ENCODE measurements at places on chromosomes 2 and 18. TPM values are rescaled to one million over a fixed set of nuclear protein-coding genes. Genes with fewer than 3 reads are reported as not detected.

DNA sequence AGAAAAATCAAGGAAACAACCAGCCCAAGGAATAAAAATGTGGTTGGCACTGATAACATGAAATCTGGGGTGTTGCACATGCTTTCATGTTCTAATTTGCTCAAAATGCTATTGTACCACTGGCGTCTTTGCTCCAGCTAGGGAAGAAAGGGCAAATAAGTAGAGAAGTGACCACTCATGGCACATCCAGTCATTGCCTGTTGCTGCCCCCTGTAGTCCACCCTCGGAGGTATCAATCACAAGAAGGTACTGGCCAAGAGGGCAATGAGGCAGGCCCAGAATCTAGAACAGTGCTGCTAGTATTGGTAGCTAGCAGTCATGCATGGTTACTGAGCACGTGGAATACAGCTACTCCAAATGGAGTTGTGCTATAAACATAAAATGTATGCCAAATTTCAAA is 213.4 kb downstream of the CDCA7 start:
- no peaks in the 10 kb centered on the region for H3K4me1 ChIP-seq
- no peaks in the 10 kb centered on the region for H3K36me3 ChIP-seq
- DNase-seq, result no peak
- H3K27ac ChIP-seq, result no peak overlapping the region
- H3K4me3 ChIP-seq, result no peak overlapping the region
- no peaks in the 10 kb centered on the region for H3K27me3 ChIP-seq

DNA sequence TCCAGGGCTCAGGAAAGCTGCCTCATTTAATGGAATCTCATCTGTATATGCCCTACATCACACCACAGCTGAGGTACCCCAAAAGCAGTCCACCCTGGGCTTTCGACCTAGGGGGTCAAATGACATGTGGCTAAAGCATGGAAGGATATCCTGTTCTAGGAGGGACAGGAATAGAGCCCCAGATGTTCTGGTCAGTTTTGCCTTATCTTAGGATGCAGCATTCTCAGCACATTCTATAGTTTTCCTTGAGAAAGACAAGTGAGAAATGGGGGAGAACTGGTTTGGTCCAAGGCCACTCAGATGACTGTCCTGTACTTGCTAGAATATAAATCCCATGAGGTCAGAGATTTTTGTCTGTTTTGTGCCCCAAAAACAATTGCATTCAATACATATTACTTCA is 688.0 kb upstream of the ZEB2 start:
- H3K27ac ChIP-seq, result no peak overlapping the region
- DNase-seq, result no peak
- no peaks in the 10 kb centered on the region for H3K36me3 ChIP-seq

DNA sequence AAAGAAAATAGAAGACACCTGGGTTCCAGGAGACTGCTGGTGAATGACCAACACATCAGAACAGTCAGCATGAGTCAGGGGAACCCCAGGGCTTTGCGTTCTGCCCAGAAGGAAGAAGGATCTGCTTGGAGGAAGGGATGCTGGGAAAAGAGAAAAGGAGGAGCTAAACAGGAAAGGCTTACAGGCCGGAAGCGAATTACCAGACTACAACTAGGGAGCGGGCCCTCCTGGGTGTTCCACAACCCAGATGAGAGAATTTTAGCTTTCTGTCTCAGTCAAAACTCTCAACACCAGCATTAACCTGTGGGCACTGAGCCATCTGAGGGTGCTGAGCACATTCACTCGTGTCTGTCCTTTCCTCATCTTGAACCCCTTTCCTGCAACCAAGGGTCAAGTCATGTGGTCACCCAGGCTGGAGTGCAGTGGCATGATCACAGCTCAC is 19.2 kb downstream of the CDC42EP3 start:
- no peak overlapping the region for H3K4me3 ChIP-seq
- peaks cover 19% of the 10 kb centered on the region for H3K4me1 ChIP-seq
- no peaks in the 10 kb centered on the region for H3K27me3 ChIP-seq
- peak; percentile 64 for DNase-seq

Gene HNRNPLL
- total RNA-seq, result 41.0 TPM

GRCh38 chr18:49934457-49934856 is 121.1 kb upstream of the ACAA2 start:
- no peak overlapping the region for H3K4me3 ChIP-seq
- no peaks in the 10 kb centered on the region for H3K4me1 ChIP-seq
- no peak for DNase-seq
- no peaks in the 10 kb centered on the region for H3K36me3 ChIP-seq

- no peaks in the 10 kb centered on the region for H3K27me3 ChIP-seq
- no peak overlapping the region for H3K27ac ChIP-seq
- no peaks in the 10 kb centered on the region for H3K36me3 ChIP-seq
- H3K4me3 ChIP-seq, result no peak overlapping the region
- H3K4me1 ChIP-seq, result peaks cover 8% of the 10 kb centered on the region
- no peak for DNase-seq
Measured at GRCh38 chr2:109211315-109211714, 82.3 kb downstream of the SH3RF3 start.

- H3K36me3 ChIP-seq, result no peaks in the 10 kb centered on the region
- DNase-seq, result no peak
- no peak overlapping the region for H3K4me3 ChIP-seq
Measured at GRCh38 chr18:4369705-4370104, 85.4 kb downstream of the DLGAP1 start.

Gene ZSCAN30
- total RNA-seq, result 5.0 TPM

- no peaks in the 10 kb centered on the region for H3K4me1 ChIP-seq
- no peaks in the 10 kb centered on the region for H3K36me3 ChIP-seq
- H3K4me3 ChIP-seq, result no peak overlapping the region
- DNase-seq, result no peak
- H3K27me3 ChIP-seq, result no peaks in the 10 kb centered on the region
Measured at GRCh38 chr2:156345582-156345981, 13.1 kb upstream of the NR4A2 start.

DNA sequence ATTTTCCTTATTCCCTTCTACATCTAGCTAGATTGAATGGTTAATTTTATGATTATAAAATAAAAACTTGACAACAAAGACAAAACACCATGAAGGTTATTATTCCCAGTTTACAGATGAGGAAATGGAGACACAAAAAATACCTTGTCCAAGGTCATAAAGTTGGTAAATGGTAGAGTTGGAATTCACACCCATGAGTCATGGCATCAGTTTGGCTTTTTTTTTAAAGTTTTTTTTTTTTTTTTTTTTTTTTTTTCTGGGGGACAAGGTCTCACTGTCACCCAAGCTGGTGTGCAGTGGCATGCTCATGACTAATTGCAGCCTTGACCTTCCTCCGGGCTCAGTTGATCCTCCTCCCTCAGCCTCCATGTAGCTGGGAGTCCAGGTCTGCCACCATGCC is 70.0 kb downstream of the MTX2 start:
- H3K27ac ChIP-seq, result no peak overlapping the region
- no peak for DNase-seq
- H3K4me3 ChIP-seq, result no peak overlapping the region
- H3K27me3 ChIP-seq, result no peaks in the 10 kb centered on the region
- no peaks in the 10 kb centered on the region for H3K4me1 ChIP-seq

DNA sequence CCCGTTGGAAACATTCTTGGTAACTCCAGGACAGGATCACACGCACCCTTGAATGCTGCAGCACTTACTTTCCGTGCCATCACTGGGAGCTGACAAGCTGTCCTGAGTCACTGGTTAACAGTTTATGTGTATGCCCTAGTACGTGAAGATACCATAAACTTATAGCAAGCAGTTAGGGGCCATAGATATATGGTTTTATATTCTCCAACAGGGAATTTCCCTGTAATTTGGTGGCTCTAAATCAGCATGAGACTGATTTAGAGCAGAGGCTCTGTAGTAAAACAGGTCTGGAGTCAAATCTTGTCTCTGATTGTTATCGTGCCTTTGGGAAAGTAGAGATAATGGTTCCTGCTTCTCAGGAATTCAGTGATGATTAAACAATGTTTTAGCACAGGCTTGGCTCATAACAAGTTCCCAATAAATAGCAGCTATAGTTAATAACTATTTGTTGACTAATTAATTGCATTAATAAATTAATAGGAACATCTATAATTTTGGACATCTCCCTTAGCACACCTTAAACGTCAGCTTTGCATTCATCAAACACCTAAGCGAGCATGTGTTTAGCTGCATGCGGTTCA is 215.2 kb downstream of the VAPA start:
- no peaks in the 10 kb centered on the region for H3K36me3 ChIP-seq
- H3K4me3 ChIP-seq, result no peak overlapping the region
- H3K27ac ChIP-seq, result no peak overlapping the region
- H3K4me1 ChIP-seq, result no peaks in the 10 kb centered on the region
- no peaks in the 10 kb centered on the region for H3K27me3 ChIP-seq

GRCh38 chr2:205685314-205686055 is 3.2 kb downstream of the NRP2 start:
- no peaks in the 10 kb centered on the region for H3K36me3 ChIP-seq
- peak; percentile 54 for DNase-seq
- peak overlapping the region; percentile 96 for H3K4me3 ChIP-seq

Gene ATL2
- total RNA-seq, result 404 TPM

DNA sequence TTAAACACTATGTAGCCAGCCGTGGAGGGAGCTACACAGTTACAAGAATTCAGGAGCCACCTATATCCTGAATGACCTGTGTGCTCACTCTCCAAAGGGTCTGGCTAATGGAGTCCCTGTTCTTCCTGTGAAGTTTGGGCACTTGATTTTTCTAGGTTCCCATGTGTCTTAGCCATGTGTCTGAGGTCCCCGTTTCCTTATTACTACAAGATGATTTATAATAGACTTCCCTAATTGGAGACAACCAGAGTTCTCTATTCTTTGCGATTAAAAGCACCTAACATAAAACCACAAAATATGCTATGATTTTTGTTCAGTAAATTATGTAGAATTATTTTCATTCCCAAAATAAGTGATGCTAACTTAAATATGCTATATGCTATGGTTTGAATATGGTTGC is 83.4 kb downstream of the PDK1 start:
- no peak overlapping the region for H3K4me3 ChIP-seq
- H3K4me1 ChIP-seq, result no peaks in the 10 kb centered on the region
- no peaks in the 10 kb centered on the region for H3K36me3 ChIP-seq

DNA sequence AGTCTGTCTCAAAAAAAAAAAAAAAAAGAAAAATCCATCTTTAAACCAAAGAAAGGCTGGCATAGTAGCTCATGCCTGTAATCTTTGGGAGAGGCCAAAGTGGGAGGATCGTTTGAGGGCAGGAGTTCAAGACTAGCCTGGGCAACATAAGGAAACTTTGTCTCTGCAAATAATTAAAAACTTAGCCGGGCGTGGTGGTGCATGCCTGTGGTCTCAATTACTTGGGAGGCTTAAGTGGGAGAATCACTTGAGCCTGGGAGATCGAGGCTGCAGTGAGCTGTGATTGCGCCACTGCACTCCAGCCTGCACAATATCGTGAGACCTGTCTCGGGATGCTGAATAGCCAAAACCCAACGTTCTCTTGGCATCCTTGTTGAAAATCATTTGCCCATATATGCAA is 6.1 kb downstream of the CNOT11 start:
- no peak for DNase-seq
- peaks cover 8% of the 10 kb centered on the region for H3K4me1 ChIP-seq
- no peaks in the 10 kb centered on the region for H3K36me3 ChIP-seq
- H3K27me3 ChIP-seq, result no peaks in the 10 kb centered on the region
- no peak overlapping the region for H3K27ac ChIP-seq

Gene ACMSD
- not detected for total RNA-seq

GRCh38 chr2:128016620-128017019 is 11.2 kb downstream of the SAP130 start:
- H3K36me3 ChIP-seq, result no peaks in the 10 kb centered on the region
- no peak overlapping the region for H3K4me3 ChIP-seq
- H3K4me1 ChIP-seq, result no peaks in the 10 kb centered on the region
- no peaks in the 10 kb centered on the region for H3K27me3 ChIP-seq
- DNase-seq, result no peak

Gene INPP1
- 32.8 TPM for total RNA-seq

- H3K27ac ChIP-seq, result no peak overlapping the region
- no peak for DNase-seq
- no peaks in the 10 kb centered on the region for H3K27me3 ChIP-seq
Measured at GRCh38 chr2:69036926-69037325, 23.9 kb downstream of the ANTXR1 start.

DNA sequence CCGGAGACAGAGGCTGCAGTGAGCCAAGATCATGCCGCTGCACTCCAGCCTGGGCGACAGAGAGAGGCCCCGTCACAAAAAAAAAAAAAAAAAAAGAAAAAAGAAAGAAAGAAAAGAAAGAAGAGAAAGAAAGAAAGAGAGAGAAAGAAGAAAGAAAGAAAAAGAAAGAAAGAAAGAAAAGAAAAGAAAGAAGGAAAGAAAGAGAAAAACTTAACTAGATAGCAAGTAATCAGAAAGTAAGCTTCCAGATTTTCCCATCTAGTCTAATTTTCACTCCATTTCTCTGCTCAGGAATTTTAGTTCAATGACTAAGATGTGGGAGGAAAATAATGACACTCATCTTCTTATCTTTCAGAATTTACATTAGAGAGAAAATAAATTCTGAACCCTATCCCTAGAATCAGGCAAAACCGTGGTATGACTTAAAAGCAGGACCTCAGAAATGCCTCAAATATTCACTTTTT is 2.4 kb downstream of the GFPT1 start:
- H3K27me3 ChIP-seq, result no peaks in the 10 kb centered on the region
- H3K27ac ChIP-seq, result no peak overlapping the region
- H3K36me3 ChIP-seq, result no peaks in the 10 kb centered on the region
- no peak overlapping the region for H3K4me3 ChIP-seq
- DNase-seq, result no peak
- no peaks in the 10 kb centered on the region for H3K4me1 ChIP-seq

- no peaks in the 10 kb centered on the region for H3K27me3 ChIP-seq
- H3K4me1 ChIP-seq, result no peaks in the 10 kb centered on the region
- no peak for DNase-seq
- H3K27ac ChIP-seq, result no peak overlapping the region
Measured at GRCh38 chr2:43980902-43981301, 14.9 kb downstream of the LRPPRC start.

Gene SLC8A1
- total RNA-seq, result 257 TPM

- no peaks in the 10 kb centered on the region for H3K4me1 ChIP-seq
- no peaks in the 10 kb centered on the region for H3K36me3 ChIP-seq
- H3K27ac ChIP-seq, result no peak overlapping the region
- no peak for DNase-seq
- H3K27me3 ChIP-seq, result no peaks in the 10 kb centered on the region
Measured at GRCh38 chr18:52422985-52423601, 83.1 kb downstream of the DCC start.

Gene EMILIN1
- 107 TPM for total RNA-seq

DNA sequence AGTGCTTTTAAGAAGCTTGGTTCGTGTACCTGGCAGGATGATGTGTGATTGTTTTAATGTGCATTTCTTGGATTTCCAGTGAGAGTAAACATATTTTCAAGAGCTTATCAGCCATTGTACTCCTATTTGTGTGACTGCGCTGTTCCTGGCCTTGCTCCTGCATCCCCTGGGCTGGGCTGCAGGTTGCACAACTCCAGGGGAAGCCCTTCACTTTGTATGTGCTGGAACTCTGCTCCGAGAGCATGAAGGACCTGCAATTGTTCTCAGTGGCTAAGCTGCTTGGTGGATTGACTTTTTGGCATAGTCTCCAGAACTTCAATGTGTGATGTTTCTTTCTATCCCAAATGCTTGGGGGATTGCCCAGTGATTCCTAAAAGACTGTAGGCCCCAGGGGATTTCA is 18.8 kb downstream of the ATP6V1C2 start:
- no peaks in the 10 kb centered on the region for H3K36me3 ChIP-seq
- H3K4me3 ChIP-seq, result no peak overlapping the region
- H3K27ac ChIP-seq, result no peak overlapping the region
- no peak for DNase-seq
- H3K27me3 ChIP-seq, result no peaks in the 10 kb centered on the region

Data from uterus (tissue), 4 donors.